Transverse colon (tissue), 4 donors: ENCODE measurements at places on chromosomes 7 and 10. TPM values are rescaled to one million over a fixed set of nuclear protein-coding genes. Genes with fewer than 3 reads are reported as not detected.

CLDN3 gene
- 1,369 TPM for total RNA-seq

TBC1D12 gene
- 27.2 TPM for total RNA-seq

CYP17A1 gene
- total RNA-seq, result not detected

DNA sequence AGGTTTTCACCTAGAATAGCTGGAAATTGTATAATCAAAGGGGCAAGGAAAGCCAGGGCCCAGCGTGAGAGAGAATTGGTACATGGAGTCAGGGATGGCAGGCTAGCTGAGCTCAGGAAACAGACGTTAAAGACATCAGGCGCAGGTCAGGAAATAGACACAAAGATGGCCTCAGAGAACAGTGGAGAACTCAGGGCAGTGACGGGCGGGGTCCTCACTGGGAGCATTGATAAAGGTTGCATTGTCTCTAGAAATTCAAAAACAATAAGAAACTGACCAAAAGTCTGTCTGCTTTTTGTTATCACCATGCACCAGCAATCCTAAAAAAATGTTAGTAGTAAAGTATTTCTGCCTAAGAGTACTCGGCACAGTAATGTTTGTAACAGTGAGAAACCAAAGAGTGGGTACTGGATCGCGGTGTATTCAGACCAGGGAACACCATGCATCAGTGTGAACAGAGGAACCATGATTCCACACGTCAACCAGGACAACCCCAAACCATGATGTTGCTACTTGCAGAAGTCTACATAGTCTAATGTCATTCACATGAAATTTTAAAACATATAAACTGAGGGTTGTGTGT is 81.9 kb upstream of the AUTS2 start:
- H3K27me3 ChIP-seq, result no peaks in the 10 kb centered on the region
- no peak overlapping the region for H3K4me3 ChIP-seq
- H3K4me1 ChIP-seq, result no peaks in the 10 kb centered on the region
- no peaks in the 10 kb centered on the region for H3K36me3 ChIP-seq
- no peak overlapping the region for H3K27ac ChIP-seq

- H3K4me1 ChIP-seq, result no peaks in the 10 kb centered on the region
- H3K27ac ChIP-seq, result peak overlapping the region; percentile 41
- DNase-seq, result no peak
- H3K4me3 ChIP-seq, result no peak overlapping the region
- no peaks in the 10 kb centered on the region for H3K36me3 ChIP-seq
Observed at GRCh38 chr10:124142960-124143359, 49.6 kb upstream of the CHST15 start.

DNA sequence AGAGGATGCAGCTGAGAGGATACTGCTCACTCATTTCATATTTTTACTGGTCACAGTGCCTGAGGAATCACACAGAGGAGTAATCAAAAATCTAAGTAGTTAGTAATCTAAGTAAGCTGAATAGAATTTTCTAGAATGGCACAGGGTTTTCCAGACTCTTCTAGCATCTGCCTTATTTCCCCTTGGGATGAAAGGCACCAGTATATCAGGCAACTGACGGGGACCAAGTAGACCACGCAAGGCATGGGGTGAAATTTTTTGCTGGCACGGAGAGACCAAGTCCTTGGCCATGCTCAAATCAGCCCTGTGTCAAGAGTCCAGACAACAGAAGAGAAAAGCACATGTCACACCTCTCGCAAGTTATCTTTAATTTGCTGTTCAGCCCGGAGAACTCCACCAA is 14.2 kb downstream of the NCOA4 start:
- DNase-seq, result no peak
- H3K36me3 ChIP-seq, result peaks cover 31% of the 10 kb centered on the region
- H3K4me3 ChIP-seq, result no peak overlapping the region
- peaks cover 24% of the 10 kb centered on the region for H3K4me1 ChIP-seq

DNA sequence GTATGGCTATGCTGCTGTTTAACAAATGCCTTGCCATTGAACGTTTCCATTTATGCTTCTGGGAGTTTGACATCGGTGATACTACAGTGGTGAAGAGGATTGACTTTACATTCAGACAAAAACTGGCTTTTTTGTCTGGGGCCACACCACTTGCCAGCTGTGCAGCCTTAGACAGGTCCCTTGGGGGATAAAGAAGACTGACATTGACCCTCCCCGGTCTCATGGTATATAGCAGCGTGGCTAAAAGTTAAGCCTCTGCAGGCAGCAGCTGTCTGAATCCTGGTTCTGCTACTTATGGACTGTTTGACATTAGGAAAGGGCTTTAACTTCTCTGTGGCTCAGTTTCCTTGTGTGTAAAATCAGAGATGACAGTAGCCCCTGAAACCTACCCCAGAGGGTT is 42.0 kb upstream of the PTF1A start:
- no peak overlapping the region for H3K4me3 ChIP-seq
- no peaks in the 10 kb centered on the region for H3K27me3 ChIP-seq
- no peak overlapping the region for H3K27ac ChIP-seq
- no peak for DNase-seq

GRCh38 chr7:82017334-82017943 is 247.6 kb upstream of the HGF start:
- H3K27ac ChIP-seq, result no peak overlapping the region
- no peak overlapping the region for H3K4me3 ChIP-seq
- no peaks in the 10 kb centered on the region for H3K27me3 ChIP-seq

DNA sequence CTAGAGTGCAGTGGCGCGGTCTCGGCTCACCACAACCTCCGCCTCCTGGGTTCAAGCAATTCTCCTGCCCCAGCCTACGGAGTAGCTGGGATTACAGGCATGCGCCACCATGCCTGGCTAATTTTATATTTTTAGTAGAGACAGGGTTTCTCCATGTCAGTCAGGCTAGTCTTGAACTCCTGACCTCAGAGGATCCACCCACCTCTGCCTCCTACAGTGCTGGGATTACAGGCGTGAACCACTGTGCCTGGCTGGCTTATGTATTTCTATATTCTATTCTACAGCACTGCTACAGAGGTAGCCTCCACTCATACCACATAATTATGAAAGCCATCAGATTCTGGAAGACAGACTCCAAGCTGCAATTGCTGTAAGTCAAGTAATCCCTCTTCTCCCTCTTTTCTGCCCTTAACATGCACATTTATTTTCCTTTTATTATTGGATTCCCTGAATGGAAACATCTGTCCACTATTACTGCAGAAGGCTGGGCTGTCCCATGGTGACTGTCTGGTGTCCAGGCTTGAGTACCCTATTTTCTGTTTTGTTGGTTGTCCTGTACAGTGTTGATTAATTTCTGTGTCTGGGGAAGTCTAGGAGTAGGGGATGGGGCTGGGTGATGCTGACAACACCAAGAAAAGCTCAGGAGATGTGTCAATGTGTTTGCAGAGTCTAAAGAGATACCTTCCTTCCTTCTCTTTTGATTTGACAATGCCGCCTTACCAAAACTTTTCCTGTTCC is 5.8 kb upstream of the ZNF487 start:
- H3K27ac ChIP-seq, result no peak overlapping the region
- DNase-seq, result no peak
- no peaks in the 10 kb centered on the region for H3K4me1 ChIP-seq
- no peaks in the 10 kb centered on the region for H3K36me3 ChIP-seq
- no peak overlapping the region for H3K4me3 ChIP-seq

DNA sequence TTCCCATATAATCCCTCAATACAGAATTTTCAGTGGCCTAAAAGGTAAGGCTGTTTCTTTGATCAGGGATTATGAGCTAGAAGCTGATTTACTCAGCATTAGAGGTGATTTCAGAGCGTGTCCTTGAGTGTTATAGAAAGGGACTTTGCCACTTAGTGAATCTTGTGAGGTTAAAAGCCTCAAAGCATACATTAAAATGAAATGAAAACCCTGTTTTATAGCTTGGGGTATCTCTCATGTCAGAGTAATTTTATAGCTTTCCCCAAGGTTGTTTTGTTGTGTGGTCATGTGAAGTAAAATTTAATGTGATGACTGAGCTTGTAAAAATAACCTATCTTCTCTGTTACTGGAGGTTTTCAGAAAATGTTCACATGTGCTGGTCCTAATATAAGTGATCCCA is 198.8 kb downstream of the CDCA7L start:
- no peak for DNase-seq
- H3K36me3 ChIP-seq, result no peaks in the 10 kb centered on the region
- no peak overlapping the region for H3K4me3 ChIP-seq
- H3K27ac ChIP-seq, result no peak overlapping the region

- no peak overlapping the region for H3K4me3 ChIP-seq
- no peaks in the 10 kb centered on the region for H3K4me1 ChIP-seq
- no peaks in the 10 kb centered on the region for H3K27me3 ChIP-seq
- H3K36me3 ChIP-seq, result no peaks in the 10 kb centered on the region
Observed at GRCh38 chr10:57921140-57921539, 346.6 kb downstream of the IPMK start.

- no peak for DNase-seq
- no peaks in the 10 kb centered on the region for H3K27me3 ChIP-seq
- no peak overlapping the region for H3K4me3 ChIP-seq
- H3K27ac ChIP-seq, result no peak overlapping the region
- H3K36me3 ChIP-seq, result no peaks in the 10 kb centered on the region
Observed at GRCh38 chr7:70710651-70711050, 421.3 kb upstream of the GALNT17 start.

DNA sequence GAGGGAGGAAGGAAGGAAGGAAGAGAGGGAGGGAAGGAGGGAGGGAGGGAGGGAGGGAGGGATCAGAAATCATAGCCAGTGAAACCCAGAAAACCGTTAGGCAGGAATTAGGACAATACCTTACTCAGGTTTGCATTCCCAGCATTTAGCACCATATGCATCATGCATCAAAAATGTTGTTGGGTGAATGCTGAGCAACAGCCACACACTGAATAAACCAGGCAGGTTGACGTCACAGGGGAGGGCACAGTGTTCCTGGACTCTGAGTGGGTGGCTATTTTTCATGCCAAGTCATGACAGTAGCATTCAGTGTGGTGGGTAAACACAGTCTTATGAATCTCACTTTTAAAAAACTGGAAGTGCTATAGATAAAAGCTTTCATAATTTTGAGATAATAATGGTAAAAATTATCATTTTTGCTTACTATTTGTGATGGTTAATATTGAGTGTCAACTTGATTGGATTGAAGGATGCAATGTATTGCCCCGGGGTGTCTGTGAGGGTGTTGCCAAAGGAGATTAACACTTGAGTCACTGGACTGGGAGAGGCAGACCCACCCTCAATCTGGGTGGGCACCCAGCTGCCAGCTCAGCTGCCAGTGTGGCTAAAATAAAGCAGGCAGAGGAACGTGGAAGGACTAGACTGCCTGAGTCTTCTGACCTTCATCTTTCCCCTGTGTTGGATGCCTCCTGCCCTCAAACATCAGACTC is 199.1 kb upstream of the PRKCQ start:
- no peaks in the 10 kb centered on the region for H3K4me1 ChIP-seq
- H3K27me3 ChIP-seq, result no peaks in the 10 kb centered on the region
- H3K27ac ChIP-seq, result no peak overlapping the region
- H3K36me3 ChIP-seq, result no peaks in the 10 kb centered on the region

GRCh38 chr10:86308056-86308455 is 58.5 kb downstream of the GRID1 start:
- H3K27me3 ChIP-seq, result no peaks in the 10 kb centered on the region
- DNase-seq, result no peak
- H3K4me3 ChIP-seq, result no peak overlapping the region
- no peaks in the 10 kb centered on the region for H3K36me3 ChIP-seq
- no peak overlapping the region for H3K27ac ChIP-seq
